ENCODE measurements at places on chromosomes 1 and 21.

- no peak for DNase-seq
Observed at GRCh38 chr1:86997538-86997937, 83.1 kb downstream of the HS2ST1 start.

DNA sequence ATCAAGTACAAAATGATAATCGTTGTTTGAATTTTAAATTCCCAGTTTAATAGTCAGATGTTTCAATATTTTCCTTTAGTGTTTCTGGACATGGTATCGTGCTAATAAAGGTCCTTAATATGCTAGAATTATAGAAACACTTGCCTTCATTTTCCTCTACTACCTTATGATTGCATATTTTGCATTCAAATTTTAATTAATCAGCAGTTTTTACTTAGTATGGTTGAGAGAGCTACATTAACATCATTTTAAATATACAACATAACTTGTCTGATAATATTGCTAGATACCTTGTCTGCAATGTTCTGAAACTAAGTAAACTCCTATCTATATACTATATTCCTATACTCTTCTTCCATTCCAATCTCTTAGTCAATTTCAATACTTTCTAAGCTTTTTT, 66.3 kb downstream of the USH2A start:
- no peak for DNase-seq

GRCh38 chr1:226041419-226041818, 21.1 kb upstream of the H3-3A start:
- no peak for DNase-seq

GRCh38 chr1:60826320-60827094, 255.9 kb upstream of the NFIA start:
- DNase-seq, result no peak

DNA sequence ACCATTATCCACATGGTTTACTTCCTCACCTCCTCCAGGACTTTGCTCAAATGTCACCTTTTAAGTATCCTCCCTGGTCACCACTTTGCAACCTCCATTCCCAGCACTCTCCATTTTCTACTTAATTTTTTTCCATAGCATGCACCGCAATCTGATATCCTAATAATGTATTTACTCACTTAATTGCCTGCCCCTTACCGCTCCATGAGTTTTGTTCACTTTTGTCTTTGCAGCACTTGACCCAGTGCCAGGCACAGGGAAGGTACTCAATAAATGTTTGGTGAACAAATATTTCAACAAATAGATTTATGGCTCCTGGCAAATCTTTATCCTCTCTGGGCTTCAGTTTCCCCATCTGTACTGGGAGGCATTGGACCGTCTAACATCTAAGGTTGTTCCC, 53.6 kb downstream of the UBE2T start:
- DNase-seq, result no peak

DNA sequence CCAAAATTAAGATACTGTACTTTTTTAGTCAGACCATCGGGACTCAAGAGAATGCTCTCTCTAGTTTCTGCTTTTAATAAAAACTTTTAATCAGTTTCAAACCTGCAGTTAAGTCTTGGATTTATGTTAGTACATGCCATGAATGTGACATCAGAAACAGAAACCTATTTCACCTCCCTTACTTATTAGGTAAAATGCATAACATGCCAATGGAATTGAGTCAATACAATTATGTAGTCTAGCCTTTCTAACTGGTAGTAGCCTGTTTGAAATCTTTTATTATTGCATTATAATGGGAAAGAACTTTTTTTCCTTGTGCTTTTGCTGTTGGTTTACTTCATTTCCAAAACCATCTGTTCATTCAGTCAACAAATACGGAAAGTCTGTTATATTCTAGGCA, 4.8 kb downstream of the PHACTR4 start:
- no peak for DNase-seq

GRCh38 chr1:100461222-100461621, 76.7 kb upstream of the GPR88 start:
- no peak for DNase-seq

DNA sequence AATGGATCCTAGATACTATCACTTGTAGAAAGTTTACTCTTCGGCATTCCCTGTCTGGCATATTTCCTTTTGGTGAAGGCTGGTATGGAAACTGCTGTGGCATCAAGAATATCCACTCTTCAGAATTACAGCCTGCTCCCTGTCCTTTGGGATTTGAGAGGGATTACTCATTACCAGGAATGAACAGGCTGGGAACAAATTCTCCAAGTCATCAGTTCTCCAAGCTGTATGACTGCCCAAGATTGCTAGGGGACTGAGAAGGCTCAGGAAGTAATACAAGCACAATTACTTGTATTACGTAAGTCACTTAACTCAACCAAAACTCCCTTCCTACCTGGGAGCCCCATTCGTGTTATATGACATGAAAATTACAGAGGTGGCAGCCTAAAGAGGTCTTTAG, 49.6 kb downstream of the CD58 start:
- DNase-seq, result no peak

DNA sequence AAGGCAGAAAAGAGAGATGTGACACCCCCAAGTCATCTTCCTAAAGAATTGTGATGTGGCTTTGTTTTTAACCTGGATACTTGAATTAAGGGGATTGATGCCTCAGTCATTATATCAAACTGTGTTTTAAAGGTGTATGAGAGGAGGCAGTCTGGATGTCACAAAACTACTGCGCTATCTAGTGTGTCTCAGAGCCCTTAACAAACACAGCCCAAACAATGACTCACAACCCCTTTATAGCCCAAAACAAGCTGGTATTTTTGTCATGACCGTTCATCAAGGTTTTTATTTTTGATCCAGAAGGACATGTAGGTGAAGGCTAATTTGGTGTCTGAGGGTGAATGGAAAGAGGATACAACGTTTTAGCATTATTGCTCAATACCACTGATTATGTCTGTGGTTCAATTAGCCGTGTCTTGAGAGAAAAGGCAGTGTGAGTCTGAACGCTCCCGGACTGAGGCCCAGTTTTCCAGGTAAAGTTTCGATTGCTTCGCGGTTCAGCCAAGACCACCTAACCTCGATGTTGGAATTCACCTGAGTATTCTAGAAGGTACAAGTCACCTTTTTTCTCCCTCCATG, 71.6 kb downstream of the SGIP1 start:
- no peak for DNase-seq

DNA sequence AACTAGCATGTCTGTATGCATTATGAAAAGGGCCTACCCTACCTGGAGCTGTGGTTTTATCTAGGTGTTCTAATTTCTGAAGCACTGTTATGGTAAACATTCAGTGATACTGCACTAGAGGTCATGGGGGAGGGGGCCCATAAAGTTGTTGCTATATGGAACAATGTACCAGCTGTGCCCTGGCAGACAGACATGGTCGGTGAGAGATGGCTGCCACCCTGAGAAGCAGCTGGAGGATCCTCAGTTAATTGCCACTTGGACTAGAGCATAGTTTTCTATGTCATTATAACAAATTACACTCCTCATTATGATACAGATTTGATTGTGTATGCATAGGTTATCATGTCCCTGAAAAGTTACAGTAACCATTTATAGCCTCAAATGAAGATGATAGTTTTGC, 45.4 kb downstream of the ILDR2 start:
- no peak for DNase-seq

GRCh38 chr1:53606651-53607051, 132.3 kb downstream of the GLIS1 start:
- no peak for DNase-seq
